ENCODE measurements at places on chromosomes 12 and 14.

DNA sequence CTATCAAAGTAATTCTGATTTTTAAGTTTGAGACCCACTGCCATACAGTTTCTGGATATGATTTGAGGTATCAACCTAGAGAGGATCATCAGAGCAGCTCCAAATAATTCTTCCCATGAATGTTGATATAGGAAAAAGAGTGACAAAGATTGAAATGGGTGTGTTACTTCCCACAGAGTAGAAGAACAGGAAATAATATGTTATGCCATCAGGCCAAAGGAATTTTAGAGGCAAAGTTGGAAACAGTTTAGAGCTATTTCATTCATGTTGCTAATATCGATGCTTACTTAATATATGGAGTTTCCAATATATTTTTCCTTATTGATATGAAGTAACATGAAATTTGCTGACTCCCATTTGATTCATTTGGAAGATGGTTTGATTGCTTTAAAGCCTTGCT lies 8.9 kb upstream of the MSRB3 start:
- DNase-seq, result no peak

DNA sequence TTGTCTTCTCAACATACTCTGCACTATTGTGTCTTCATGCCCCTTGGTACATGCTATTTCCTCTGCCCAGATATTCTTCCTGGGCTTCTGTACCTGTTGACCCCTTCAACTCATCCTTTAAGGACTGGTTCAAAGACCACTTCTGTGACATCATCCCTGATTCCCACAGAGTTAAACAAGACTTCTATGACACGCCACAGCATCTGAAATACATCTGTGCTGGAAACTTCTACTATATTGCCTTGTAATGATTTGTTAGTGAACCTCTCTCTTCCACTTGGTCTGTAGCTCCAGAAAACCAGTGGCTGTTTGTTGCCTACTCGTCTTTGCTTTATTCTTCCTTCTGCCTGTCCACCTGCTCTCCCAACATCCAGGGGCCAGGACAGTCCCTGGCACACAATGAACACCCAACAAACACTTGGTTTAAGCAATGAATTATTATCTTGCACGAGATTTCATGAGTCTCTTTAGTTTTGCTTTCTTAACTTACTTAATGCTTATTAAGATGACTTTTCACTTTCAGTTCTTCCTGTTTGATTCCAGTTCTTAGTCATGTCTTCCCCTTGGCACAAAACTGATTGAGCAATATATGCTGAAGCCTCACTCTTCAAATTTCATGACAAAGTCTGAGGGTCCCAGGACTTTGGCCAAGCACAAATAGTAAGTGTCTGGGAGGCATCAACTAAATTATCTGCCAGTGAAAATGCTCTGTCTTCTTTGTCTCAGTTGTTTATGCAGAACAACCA lies 485.9 kb downstream of the APAF1 start:
- DNase-seq, result no peak

DNA sequence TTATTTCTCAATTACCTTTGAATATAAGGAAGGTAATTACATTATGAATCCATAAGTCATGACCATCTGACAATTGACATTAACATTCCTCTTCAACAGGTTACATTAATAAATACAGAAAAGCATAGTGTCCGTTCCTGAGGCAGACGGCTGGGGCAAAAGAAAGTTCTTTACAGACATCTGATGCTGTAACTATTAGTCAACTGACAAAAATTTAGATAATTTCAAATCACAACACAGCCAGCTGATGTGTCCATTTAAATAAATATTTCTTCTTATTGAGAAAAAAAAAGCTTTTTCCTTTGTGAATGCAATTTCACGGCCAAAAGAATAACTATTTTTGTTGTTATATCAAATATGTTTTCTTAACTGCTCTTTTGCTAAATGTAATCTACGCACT lies 9.2 kb upstream of the PYROXD1 start:
- no peak for DNase-seq

- peak; percentile 96 for DNase-seq
These were observed 10.9 kb downstream of the EVL start for GRCh38 chr14:100076133-100076532.

DNA sequence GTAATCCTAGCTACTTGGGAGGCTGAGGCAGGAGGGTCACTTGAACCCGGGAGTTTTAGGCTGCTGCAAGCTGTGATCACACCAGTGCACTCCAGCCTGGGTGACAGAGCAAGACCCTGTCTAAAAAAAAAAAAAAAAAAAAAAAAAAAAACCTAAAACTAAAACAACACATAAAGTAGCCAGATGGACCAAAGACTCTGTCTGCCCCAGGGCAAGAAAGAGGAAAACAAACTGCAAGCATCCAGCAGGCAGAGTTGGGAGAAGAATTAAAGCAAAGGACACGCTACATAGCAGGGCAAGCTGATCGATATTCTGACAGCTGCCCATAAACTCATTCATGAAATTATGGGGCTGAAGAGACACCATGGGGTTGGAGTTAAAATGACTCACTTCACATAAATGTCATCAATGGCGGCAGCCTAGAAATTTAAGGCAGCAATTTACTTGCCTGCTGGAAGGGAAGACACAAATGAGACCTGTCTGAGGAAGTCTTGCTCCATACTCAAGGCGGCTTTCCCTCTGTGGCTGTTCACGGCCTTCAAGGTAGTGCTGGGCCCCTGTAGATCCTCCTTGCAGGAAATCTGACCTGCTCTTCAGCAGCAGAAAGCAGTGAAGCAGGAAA lies 259.1 kb upstream of the FKBP4 start:
- DNase-seq, result no peak

- DNase-seq, result no peak
These were observed 33.0 kb downstream of the PWP1 start for GRCh38 chr12:107718606-107719005.

DNA sequence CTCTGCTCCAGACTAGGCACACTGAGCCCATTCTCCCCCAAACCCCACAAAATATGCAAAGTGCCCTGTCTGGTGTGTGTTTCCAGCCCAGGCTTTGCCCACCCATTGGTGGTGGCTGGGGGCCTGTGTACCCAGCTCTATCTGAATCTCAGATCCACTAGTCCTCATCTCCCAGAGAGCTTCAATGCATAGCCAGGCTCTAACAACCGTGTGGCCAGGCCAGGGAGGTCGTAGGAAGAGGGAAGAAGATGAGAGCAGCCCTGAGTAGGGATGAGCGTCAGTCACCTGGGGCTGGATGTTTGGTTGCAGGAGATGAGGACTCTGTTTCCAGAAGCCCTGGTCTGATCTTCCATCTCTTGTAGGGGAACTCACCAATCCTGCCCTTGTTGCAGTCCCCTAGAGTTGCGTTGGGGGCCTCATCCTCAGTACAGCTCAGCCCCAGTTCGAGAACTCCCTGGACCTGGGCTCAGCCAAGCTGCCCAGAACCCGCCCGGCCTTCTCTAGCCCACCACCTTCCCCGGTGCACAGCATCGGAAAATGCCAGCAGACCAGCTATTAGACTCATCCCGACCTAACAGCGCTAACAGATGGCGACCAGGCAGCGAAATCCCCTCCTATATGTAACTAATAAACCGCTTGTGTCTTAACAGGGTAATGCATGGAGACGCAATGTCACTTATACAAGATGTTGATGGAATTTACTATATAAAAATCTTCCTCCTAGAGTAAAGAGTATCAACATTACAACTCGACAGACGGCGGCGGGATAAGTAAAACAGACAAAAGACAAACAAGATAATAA lies 3.2 kb upstream of the LHX5 start:
- no peak for DNase-seq

GRCh38 chr14:51512316-51512715 lies 139.4 kb upstream of the FRMD6 start:
- no peak for DNase-seq
